OCI-LY7 (cell line): ENCODE measurements at places on chromosomes 3 and 15.

GRCh38 chr15:28060005-28060404 is 39.1 kb downstream of the OCA2 start:
- no peak for DNase-seq

DNA sequence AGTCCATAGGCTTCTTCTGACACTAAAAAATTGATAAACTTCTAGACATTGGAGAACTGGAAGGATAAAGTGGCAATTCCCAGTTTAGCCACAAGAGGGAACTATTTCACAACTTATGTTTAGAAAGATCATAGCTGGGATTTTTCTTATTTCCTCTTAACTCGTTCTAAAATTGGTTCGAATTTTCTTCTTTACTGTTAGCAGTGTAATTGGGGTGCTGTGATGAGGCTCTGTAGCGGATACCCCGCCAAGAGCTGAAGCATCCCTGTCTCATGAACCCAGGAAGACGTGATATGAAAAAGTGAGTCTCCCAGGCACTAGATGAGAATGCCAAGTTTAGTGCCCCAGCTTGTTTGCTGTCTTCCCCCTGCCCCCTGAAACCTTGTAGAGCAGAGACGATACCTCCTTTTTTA is 85.1 kb downstream of the PDCD6IP start:
- DNase-seq, result peak; percentile 61

GRCh38 chr3:79056498-79056897 is 711.3 kb downstream of the ROBO1 start:
- DNase-seq, result no peak

DNA sequence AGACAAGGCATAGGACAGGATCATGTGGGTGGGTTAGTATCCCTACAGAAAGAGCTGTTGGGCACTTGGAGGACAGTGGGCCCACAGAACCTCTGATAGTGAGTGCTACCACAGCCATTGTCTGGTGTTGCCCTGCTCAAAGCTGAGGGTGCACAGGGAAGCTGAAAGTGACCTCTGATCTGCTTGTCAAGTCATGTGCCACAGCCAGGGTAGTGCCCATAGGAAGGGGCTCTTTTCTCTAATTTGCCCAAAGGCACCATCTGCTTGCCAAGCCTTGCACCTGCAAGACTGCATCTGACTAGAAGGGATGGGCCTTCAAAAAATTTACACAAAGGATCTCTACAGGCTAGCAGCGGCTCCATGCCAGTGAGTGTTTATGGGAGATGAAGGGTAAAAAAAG is 87.4 kb upstream of the GSK3B start:
- peak; percentile 5 for DNase-seq

- DNase-seq, result peak; percentile 66
These were observed 12.9 kb downstream of the VPS18 start for GRCh38 chr15:40906991-40907802.

GRCh38 chr3:804211-804610 is 288.6 kb upstream of the CNTN6 start:
- DNase-seq, result no peak

- DNase-seq, result no peak
These were observed 34.2 kb upstream of the LDHAL6B start for GRCh38 chr15:59172289-59172901.

DNA sequence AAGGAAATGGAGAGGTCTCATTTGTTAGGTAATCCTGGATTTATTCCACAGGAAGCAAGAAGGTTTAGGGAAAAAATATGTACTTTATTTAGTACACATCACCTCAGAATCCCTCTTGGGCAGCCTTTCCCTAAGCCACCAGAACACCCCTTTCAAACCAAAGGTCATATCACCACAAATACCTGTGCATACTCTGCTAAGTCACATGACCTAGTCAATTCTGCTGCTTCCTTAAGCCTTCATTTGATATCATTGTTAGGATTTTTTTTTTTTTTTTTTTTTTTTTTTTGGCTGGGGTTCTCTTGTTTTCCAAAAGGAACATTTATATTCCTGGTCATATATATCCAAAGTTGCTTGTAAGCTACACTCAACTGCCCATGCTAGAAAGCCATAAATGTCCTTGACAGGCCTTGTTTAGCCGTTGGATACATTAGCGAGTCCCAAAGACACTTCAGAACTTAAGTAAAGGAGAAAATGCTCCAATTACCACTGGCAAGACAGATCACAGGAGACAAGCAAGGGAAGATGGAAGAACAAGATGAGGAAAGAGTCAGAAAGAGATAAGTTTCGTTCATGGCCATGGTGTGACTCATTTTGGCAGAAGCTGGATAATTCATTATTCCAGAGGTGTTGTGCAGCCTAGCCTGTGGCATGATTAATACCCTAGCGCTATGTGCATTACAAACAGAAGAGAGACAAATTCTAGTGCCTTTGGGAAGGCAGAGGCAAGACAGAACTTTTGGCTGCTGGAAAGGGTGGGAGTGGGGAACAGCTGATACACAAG is 155.6 kb upstream of the SLC2A2 start:
- DNase-seq, result no peak

- no peak for DNase-seq
These were observed 606.9 kb upstream of the KCNMB2 start for GRCh38 chr3:177929310-177929709.

GRCh38 chr15:89119489-89120478 is 31.5 kb downstream of the ABHD2 start:
- no peak for DNase-seq

GRCh38 chr3:123444744-123445143 is 4.1 kb downstream of the ADCY5 start:
- no peak for DNase-seq

DNA sequence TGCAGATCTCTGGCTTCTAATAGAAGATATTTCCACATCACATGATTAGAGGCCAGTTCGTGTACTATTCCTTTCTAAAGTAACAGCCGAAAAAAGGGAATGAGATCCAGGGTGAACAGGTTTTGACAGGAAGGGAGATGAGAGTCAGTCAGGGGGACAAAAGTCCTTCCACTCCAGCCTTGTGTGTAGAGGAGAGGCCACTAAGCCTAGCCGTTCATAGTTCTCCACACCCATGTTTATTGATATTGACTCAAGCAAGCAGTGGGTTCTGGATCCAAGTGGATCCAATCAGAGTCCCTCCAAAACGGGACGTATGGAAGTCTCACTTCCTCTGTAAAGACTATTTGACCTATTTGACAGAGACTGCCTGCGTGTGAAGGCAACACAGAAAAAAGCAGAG is 80.4 kb upstream of the LRIG1 start:
- DNase-seq, result no peak

DNA sequence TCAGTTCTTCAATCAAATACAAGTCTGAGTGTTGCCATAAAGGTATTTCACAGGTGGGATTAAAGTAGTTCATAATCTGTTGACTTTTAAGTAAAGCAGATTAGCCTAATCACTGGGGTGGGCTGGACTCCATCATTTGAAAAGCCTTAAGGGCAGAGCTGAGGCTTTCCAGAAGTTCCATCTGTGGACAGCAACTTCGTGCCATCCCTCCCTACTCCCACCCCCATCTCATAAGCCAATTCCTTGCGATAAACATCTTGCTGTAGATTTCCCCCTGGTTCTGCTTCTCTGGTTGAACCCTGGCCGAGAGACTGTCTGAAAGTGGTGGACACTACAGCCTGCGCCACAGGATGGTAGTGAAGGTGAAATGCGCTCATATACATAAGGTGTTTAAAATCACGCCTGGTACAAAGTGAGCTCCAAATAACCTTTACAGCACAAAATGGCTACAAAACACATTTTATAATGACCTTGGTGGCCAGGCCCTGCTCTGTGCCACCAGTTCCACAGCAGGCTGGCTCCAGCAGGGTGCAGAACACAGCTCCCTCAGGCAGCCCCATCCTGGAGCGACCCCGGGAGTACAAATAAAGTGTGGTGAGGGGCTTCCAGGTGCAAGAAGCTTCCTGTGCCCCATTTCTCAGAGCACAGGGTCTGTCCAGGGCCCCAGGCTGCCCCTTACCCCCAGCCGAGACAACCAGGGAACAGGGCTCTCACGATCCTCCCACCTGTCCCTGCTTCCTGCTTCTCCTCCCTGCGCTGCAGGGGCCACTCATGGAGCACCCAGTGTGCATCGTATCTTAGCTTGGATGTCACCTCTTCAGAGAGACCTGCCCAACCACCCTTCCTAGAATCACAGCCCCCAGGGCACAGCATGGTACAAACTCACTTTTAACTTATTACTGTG is 25.8 kb upstream of the GATA2 start:
- DNase-seq, result no peak

DNA sequence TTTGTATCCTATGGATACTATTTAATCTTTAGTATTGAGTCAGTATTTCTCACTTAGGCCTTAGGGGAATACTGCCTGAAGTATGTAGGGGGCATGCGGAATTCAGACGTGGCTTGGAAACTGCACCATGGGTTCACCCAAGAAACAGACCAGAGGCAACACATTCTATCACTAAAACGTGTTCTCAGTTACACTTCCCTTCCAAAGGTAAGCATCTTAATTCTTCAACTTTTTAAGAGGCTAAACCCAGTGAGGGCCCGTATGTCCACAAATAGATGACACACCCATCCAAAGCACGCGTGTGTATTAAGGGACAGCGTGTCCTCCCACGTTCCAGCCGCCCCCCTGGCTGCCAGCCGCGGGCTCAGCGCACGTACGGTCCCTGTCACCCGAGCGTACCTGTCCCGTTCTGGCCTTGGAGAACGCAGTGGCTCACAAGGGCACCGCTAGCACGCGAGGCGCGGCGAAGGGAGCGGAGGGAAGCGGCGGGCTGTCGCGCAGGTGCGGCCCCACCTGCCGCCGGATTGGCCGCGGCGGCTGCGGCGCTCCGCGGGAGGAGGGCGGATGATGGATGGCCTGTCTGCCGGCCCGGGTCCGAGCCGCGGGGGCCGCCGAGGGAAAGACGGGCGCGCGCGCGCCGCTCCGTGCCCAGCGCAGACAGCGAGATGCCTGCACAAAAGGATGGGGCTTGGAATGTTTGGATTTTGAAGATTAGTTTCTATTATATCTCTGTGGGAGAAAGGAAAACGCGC is 1003.9 kb upstream of the NR2F2 start:
- DNase-seq, result no peak

- no peak for DNase-seq
These were observed 89.3 kb downstream of the OXNAD1 start for GRCh38 chr3:16354291-16354690.

DNA sequence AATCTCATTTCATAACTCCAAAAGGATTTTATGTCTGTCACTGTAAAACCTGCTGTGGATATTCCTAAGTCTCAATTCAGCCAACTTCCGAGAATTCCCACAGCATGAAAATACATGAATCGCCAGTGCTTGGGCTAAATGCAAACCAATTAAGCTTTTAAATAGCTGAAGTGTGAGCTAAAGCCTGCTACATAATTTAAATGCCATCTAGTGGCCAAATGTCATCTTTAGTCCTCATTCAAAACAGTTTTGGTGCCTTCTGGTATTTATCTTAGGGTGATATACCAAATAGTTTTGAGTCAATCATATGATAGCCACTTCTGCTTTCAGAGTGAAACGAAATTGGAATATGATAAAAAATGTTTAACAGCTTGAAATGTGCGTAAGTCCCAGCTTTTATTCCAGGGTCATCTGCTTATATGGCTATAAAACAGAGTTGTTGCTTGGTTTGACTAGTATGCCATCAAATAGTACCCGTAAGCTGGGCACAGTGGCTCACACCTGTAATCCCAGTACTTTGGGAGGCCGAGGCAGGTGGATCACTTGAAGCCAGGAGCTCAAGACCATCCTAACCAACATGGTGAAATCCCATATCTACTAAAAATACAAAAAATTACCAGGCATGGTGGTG is 41.8 kb upstream of the CCNL1 start:
- peak; percentile 60 for DNase-seq

- DNase-seq, result no peak
These were observed 901.4 kb downstream of the MCTP2 start for GRCh38 chr15:95132774-95133173.
